ENCODE measurements at places on chromosomes 4 and X.

- DNase-seq = no peak
These were observed 74.6 kb upstream of the AP1S2 start for GRCh38 chrX:15929194-15929593.

DNA sequence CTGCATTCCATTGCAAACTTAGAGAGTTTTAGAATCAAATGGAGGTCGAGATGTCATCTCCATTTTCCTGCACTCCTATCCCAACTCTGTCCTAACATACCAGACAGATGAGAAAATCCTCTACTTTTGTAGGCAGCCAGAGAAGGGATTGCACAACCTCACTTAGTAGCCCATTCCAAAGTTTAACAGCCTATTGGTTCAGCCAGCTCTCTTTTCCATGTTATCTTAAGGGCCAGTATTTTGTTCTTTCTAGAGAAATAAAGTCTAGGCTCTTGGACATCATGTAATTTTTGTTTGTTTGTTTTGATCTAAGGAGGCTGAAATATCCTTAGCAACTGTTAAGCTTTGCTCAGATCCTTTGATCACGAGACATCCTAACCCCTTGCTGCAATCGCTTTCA, 173.0 kb downstream of the COX18 start:
- peak; percentile 81 for DNase-seq

DNA sequence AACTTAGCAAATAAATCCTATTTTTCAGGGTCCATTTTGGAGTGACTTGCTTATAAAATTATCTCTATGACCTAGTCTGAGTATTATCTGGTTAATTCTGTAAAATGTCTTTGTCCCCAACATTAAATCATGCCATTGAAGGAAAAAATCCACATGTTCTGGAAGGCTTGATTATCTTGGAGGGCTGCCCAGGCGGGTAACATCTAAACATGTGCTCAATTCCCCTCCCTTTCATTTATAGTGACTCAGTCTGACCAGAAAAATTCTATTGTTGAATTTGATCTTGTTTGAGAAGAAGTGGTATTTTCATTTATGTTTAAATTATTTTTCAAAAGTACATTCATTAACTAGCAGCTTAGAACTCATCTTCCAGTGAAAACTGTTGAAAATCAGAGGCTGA, 55.4 kb upstream of the SLC10A7 start:
- DNase-seq = peak; percentile 32

DNA sequence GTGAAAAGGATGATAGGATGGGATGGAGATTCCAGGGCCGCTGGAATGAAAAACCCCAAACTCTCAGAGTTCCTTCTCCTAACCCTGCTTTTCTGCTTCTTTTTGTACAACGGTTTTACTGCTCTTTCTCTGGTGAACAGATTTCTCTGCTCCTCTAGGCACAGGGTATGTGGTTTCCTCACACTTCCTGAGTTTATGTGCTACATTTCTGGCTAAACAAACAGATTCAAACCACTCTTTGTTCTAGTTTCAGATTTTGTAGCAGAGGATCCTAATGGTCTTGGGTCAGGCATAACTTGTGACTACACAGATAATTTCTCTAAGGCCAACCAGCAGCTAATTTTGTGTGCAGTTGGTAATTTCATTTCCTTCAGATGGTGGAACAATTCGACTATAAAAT, 52.6 kb downstream of the OSTC start:
- no peak for DNase-seq

DNA sequence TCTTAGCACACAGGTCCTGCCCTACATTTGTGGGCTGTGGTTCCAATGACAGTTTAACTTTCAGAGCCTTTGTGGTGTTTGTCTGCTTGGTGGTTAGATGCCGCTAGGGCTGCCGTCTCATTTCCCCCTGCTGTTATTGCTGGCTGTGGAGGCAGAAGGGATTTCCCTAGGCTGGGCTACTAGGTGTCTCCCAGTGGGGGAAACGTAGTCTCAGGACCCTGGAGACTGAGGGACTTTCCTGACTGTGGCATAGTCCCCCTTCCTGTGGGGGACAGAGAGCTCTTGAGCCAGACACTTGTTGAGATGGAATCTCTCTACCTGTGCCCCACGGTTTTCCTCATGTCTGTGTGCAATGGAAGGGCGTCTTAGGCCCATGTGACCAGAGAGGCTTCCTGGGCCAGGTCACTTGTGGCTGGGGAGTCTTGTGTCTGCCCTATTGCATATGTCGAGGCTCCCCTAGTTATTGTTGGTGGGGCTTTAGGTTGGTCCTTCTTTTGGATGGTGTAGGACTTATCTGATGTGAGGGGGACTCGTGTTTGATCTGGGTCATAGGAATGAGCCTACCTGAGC, 68.2 kb downstream of the ARHGAP10 start:
- no peak for DNase-seq

- DNase-seq = no peak
These were observed 7.9 kb downstream of the GRK4 start for GRCh38 chr4:2971275-2971674.

GRCh38 chr4:15779306-15779705, 1.2 kb downstream of the CD38 start:
- DNase-seq = peak; percentile 63

GRCh38 chrX:70313503-70313902, 23.6 kb downstream of the KIF4A start:
- peak; percentile 48 for DNase-seq

GRCh38 chr4:113834298-113834697, 72.8 kb upstream of the CAMK2D start:
- no peak for DNase-seq

DNA sequence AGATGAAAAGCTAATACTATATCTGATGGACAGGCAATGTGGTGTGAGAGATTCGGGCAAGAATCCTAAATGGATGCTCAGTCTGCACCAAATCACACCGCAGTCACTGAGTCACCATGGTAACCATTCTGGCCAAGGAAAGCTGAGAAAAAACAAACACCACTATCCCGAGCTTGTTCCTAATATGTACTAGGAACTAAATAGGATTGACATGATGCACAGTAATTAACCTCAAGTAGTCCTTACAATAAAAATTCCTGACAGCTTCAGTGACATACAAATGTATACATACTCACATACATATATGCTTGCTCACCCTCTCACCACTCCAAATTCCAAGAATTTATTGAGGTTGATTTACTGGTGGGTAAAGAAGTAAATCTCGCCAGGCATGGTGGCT, 1.1 kb upstream of the RAB40A start:
- DNase-seq = peak; percentile 83

GRCh38 chrX:42432552-42432951, 345.4 kb downstream of the PPP1R2C start:
- DNase-seq = no peak

GRCh38 chr4:182062936-182063335, 180.3 kb upstream of the TENM3 start:
- DNase-seq = peak; percentile 82

GRCh38 chrX:113001836-113002235, 161.2 kb upstream of the AMOT start:
- no peak for DNase-seq

GRCh38 chrX:63755892-63756291, 29.1 kb downstream of the ARHGEF9 start:
- no peak for DNase-seq

DNA sequence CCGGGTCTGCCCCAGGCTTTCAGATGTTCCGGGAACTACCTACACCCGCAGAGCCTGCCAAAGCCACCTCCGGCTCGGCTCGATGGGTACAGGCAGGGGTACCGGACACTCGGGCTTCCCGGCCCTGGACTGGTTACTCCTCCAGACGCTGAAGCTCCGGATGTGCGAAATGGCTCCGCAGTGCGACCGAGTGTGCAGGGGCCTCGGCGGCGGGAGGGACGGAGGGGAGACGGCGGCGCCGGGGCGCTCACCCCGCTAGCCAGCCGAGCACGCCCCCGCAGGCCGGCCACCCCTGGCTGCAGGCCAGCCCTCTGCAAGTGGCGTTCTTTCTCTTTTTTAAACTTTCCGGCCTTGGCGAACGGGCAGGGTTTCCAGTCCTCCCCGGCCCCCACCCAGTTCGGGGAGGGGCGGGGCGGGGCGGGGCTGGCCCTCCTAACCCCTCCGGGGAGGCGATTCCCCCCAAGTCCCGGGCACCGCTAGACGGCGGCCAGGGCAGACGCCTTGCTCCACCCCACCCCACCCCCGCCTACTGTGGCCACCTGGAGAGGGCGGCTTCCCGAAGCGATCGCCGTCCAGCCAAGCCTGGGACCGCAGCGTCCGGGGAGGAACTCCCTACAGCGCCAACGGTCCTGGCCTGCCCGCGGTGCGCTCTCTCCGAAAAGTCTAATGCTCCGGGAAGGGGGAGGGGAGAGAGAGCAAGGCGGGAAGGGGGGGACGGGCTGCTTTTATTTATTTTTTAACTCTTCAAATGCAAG, 7.5 kb downstream of the BCOR start:
- DNase-seq = no peak

- DNase-seq = no peak
These were observed 103.2 kb upstream of the CITED1 start for GRCh38 chrX:72408885-72409284.

- DNase-seq = no peak
These were observed at the start of gene POF1B for GRCh38 chrX:85379174-85379907. POF1B (minus strand) TSS chrX:85379665; CDS start chrX:85379454, 211 bp downstream.

- no peak for DNase-seq
These were observed 122.1 kb downstream of the FRAS1 start for GRCh38 chr4:78179196-78179595.

DNA sequence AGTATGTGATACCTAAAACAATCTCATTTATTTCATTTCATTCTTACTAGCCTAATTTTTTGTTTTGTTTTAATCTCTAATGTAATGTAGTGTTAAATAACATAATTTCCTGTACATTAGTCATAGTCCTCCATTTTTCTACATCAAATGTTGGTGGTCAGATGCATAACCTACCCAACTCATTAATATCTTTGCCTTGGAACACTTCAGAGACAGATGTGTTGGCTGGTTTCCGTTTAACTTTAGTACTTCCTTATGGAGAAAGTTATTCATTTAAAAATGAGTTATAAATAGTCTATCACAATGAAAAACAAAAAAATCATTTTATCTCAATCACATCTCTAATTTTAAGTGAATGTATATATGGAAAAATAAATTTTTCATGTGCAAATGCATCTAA, 190.2 kb downstream of the ANTXR2 start:
- peak; percentile 28 for DNase-seq

DNA sequence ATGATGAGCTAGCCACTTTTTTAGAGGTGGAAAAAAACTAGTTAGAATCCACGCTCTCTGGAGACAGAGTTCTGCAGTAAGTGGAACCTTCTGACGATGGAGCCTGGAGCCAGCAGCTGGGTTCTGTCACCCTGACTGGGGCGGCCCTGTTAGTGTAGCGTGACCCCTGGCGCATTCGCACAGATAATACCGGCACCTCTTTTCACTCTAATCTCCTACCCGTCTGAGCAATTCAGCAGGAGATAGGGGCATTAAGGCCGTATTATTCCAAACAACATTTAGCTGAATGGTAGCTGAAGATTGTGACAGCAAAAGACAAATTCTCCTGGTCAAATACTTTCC, 292.6 kb downstream of the FBXO8 start:
- DNase-seq = no peak

- no peak for DNase-seq
These were observed 454.9 kb downstream of the SPRY1 start for GRCh38 chr4:123851521-123851920.

GRCh38 chr4:306551-306961, 1.3 kb upstream of the ZNF732 start:
- no peak for DNase-seq

GRCh38 chrX:40010550-40011321, 87.0 kb downstream of the BCOR start:
- DNase-seq = no peak

DNA sequence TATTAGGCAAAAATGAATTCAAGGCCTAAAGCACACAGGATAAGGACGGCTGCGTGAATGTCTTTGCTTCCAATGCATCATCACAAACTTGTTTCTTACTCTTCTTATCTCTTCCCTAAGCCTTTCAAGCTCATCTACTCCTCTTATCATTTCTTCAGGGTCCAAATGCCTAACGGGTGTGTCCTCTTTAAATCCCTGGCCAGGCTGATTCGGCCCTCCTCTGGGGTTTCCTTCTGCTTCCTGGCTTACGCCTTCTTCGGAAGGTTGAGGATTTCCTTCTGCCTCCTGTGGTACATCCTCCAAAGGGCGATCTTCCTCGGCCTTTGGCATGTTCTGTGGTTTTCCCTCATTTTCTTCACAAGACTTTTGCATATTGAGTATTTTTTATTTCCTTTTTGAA, 1.3 kb downstream of the TCEAL8 start:
- DNase-seq = peak; percentile 14

DNA sequence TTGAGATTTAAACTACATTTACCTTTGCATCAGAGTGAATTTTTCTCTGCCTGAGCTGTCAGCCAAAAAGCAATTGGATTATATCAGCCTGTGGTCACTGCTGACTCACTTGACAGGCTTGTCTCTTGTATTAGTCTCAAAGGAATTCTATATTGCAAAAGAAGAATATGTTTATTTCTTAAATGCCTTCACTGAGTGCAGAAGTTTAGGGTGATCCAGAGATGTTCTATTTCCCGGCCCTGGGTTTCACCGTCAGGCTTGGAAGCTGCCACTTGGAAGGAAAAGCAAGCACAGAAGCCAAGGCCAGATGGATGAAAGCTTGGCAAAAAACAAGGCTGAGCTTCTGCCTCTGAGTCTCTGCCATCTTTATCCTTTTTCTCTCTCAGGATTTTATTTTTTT, 80.9 kb downstream of the FAM114A1 start:
- DNase-seq = peak; percentile 95

- DNase-seq = no peak
These were observed 277.4 kb upstream of the PITX2 start for GRCh38 chr4:110900213-110900769.

GRCh38 chr4:62455871-62456270, 1255.7 kb downstream of the ADGRL3 start:
- DNase-seq = no peak

DNA sequence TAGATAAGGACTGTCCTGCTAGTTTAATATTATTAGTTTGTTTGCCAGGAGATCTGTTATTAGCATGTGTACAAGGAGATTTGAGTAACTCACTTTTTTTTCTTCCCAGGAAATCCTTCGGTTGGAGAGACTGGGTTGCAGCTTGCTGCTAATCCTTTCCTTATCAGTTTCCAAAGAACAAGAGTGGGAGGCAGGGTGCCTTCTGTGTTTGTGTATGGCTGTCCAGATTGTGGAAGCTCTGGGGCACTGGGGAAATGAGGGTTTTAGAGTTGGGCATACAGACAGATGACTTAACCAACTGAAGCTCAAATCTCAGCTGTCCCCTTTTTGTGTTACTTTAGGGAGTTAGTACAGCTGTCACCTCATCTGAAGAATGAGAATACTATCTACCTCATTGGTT, 12.6 kb upstream of the SUPT20HL1 start:
- no peak for DNase-seq

DNA sequence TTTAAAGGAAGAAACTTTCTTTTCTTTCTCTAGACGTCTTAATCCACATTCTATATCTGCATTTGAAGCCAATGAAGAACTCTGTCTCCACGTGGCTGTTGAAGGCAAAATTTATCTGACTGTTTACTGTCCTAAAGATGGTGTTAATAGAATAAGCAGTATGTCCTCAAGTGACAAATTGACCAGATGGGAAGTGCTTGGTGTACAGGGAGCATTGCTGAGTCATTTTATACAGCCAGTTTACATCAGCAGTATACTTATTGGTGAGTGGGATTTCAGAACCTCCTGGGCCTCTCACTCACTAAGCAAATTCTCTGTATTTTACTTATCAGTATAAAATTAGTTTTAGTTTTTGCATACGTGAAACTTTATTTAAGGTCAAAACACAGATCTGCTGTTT, 33.7 kb downstream of the ADAD1 start:
- DNase-seq = peak; percentile 40

GRCh38 chr4:88747351-88747750, 49.7 kb upstream of the NAP1L5 start:
- DNase-seq = no peak

- DNase-seq = no peak
These were observed 38.0 kb upstream of the HELT start for GRCh38 chr4:184980261-184980660.

GRCh38 chr4:40963897-40964478, 214.2 kb downstream of the NSUN7 start:
- peak; percentile 49 for DNase-seq
